ENCODE measurements at places on chromosomes 6 and 20.

GRCh38 chr6:150857062-150857944, 8.2 kb upstream of the MTHFD1L start:
- DNase-seq: peak; percentile 39

DNA sequence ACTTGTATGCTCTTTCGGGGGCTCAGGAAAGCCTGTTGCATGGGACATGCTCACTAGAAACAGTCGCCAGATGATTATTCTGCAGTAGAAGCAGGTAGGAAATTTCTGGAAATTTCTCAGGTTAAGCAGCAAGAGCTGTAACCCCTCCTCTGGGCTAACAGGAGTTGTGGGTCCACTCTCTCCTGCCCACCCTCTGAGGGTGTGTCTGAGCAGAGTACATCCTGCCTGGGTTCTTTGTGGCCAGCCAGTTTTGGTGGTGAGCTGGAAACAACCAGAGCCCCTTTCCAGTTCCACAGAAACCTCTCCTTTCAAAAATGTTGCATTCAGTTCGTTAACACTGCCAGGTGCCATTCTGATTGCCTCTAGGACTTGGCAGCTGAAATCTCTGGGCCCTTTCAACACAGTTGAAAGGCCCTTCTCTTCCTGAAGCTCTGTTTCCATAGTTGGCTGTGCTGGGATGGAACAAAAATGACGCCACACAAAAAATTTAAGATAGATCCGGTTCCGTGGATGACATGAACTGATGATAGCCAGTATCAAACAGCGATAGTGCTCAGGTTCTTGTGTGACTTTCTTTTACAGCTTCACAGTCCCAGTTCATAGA, 38.5 kb downstream of the PLCG1 start:
- DNase-seq: no peak

DNA sequence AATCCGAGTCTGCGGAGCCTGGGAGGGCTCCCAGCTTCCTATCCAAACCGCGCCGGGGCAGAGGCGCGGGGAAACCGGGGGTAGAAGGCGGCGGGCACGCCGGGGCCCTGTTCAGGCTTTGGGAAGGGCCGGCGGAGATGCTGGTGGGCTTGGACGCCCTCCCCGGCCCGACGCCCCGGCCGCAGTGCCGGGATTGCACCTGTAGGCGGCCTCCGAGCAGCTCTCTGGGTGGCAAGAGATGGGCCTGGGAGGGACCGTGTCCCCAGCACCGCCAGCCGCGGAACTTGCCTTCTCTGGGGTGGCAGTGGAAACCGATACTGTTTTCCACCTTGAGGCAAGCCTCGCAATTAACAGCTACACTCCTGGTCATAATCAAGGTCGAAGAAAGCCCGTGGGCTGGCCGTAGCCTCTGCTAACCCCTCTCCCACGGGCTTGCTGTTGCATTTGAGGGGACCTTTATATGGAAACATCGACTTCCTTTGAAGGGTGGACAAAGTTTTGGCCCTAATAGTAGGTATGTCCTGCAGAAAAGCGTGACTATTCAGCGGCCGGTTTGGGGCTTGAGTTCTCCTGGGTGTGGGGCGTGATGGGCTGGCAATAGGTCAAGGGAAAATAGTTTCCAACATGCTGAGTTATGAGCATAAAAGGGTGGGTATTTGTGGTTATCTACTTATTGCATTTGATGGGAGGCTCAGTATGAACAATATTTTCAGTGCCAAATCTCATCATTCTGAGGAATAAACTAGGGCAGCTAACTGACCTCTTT, 1.1 kb upstream of the JAG1 start:
- peak; percentile 89 for DNase-seq

DNA sequence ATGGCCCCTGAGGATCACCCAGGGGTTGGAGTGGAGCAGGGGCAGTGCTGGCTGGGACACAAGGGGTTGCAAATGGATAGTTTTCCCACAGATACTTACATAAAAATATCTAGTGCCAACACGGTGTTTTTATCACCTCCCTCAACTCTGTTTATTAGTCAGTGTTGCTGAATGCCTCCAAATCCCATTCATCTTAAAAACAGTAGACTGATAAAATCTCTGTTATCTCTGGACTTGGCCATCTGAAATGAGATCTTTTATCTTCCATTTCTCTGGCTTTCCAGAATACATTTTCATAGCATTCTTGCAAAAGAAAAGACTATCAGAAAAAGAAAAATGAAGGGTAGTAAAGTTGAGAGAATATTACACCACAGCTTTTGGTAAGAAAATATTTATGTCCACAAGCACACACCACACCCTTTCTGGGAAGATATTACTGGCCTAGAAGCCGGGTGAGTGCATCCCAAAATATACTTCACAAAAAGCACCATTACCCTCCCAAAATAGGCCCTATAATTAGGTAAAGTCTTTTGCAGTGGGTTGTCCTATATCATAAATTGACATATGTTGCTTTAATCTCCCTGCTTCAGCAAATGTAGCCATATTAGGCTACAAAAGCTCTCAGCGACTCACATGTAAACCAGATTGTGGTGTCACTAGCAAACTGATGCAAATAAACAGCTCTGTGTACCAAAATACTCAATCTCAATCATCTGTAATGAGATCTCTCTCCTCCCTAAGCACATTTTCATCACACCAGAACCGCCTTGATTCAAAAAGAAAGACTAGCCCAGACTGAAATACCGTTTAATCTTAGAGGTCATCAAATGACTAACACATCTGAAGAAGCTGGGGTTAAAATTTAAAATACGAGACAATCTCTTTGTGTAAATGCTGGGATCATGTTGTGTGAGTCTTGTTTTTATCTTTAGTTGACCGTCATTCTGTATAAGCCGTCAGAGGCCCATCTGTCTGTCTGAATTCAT, 96.7 kb downstream of the FYN start:
- peak; percentile 22 for DNase-seq

- DNase-seq: no peak
These were observed 29.1 kb upstream of the APCDD1L start for GRCh38 chr20:58544286-58544685.

DNA sequence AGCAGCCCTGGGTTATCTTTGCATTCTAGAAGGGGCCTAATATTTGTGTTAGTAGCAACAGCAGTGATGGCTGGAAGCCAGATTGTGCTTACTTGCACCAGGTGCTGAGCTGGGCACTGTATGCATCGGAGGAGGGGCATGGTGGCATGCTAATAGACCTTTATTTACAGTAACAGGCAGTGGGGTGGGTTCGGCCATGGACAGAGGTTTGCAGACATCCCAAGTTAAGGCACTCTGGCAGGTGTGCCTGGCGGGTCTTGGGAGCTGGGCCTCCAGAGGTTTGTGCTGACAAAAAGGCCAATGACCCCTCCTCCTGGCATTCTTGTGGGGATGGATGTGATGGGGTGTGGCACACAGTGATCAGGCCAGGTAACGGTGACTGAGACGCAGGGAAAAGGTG, 39.0 kb upstream of the CD93 start:
- no peak for DNase-seq
